ENCODE measurements at places on chromosomes 4 and X.
A peak's percentile ranks its signal among the peaks of the same experiment; 100 is the strongest.

GRCh38 chr4:73709451-73710033, 30.8 kb upstream of the CXCL8 start:
- no peak for DNase-seq

DNA sequence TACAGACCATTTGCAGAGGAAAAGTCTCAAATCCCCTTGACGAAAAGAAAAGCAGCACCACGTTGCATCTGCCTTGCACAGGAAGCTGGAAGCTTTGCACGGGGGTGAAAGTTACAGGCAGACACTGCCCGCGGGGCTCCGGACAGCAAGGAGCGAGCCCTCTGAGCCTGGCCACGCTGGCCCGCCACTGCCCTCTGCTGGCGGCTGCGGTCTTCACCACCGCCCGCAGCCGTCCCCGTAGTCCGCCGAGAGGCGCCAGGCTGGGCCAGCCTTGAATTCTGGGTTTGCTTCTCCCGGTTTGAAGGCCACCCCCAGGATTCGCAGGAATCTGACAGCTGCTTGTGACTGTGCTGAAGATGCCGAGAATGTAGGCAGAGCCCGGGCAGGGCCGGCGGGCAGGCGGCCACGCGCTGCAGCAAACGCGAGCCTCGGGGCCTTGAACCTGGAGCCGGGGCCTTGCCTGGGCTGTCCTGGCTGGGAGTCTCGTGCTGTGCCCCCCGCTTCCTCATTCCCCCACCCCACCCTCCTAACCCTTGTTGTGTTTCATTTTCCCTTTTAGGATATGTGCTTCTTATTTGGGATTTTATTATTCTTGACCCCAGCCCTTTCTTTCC, 49.2 kb downstream of the ENPP6 start:
- DNase-seq: peak; percentile 93

GRCh38 chrX:13506574-13506973, 62.8 kb upstream of the EGFL6 start:
- DNase-seq: peak; percentile 62

DNA sequence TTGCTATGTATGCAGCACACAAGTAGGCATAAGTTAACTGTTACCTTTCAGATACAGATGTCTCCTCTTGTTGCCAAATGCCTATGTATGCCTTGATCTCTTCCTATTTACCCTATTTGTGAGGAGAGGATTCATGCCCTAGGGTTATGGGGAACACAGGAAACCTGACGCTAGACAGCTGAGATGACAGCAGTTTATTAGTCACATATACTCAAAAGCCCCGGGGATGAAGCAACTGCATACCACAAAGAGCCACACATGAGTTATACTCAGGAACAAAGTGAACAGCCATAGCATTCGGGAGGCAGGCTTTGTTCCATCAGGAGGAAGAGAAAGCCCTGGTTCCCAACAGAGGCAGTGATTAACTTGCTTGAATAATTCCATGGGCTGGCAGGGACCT, 1011.7 kb upstream of the PCDH7 start:
- DNase-seq: no peak

DNA sequence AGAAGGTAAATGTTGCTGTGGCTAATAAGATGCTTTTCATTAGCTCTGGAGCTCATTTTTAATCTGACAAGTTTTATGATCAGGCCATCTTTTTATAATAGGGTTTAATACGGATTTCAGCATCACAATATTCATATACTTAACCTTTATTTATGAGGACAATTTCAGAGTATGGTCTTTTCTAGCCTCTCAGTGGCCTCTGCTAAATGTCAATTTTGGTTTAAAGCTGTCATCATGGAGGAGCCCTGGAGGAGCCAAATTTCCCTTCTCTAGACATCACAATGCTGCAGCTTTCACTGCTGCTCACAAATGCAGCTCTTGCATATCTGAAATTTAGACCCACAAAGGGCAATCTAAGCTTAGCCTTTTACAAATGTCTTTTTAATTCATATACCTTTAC, 510.4 kb downstream of the PCDH7 start:
- DNase-seq: no peak

GRCh38 chr4:164606478-164606877, 147.5 kb upstream of the SMIM31 start:
- DNase-seq: no peak

DNA sequence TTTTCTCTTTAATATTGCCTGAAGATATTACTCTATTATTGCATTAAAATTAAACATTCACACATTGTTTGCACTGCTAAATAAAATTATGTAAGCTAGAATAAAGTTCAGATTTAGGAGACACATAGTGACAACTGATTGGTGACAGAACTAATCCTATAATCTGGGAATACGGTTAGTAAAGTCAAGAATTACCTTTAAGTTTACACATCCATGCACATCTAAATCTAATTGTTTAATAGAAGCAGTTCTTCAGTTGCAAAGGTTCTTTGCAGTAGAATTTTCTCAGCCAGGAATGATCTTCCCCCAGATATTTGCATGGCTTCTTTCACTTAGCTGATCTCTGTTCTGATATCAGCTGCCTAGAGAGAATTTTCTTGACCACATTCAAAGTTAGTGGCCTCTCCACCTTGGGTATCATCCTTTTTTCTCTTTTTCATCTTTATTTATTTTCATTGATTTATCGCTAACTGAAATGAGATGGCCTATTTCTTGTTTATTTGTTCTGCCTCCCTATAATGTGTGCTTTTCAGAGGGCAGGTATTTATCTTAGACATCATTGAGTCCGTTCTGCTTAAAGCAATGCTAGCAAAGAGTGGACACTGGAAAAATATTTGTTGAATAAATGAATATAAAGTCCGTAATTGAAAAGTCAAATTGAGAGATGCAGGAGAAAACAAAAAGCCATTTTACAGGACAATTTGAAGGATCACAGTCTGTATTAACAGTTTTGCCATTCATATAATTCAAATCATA, 12.6 kb downstream of the AFP start:
- DNase-seq: no peak

- peak; percentile 63 for DNase-seq
These were observed 93.6 kb upstream of the MYOZ2 start for GRCh38 chr4:119041951-119042560.

- no peak for DNase-seq
These were observed 444.4 kb upstream of the IGFBP7 start for GRCh38 chr4:57554556-57555092.

- peak; percentile 69 for DNase-seq
These were observed 1.0 kb upstream of the ARHGAP4 start for GRCh38 chrX:153926858-153927671.

- DNase-seq: no peak
These were observed 373.5 kb upstream of the ARX start for GRCh38 chrX:25389266-25389665.

Data from SK-N-SH (cell line).